ENCODE measurements at places on chromosomes 16 and 17.

DNA sequence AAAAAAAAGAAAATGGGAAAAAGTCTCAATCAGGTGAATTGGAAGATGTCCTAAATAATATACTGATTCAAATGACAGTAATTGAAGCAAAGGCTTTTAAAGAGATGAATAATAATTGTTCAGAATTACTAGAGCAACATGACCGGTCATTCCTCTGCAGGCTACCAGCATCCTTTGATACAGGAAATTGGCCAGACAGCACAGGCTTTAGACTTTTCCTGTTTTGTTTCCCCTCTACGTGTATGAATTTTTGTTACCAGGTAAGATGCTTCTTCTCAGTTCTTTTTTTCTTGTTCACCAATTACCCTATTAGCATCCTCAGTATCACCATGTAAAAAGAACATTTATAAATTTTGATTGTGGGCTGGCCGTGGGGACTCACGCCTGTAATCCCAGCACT lies 77.5 kb downstream of the RPGRIP1L start:
- DNase-seq = no peak

- no peak for DNase-seq
Observed at GRCh38 chr16:73058616-73059409, 10.9 kb upstream of the ZFHX3 start.

DNA sequence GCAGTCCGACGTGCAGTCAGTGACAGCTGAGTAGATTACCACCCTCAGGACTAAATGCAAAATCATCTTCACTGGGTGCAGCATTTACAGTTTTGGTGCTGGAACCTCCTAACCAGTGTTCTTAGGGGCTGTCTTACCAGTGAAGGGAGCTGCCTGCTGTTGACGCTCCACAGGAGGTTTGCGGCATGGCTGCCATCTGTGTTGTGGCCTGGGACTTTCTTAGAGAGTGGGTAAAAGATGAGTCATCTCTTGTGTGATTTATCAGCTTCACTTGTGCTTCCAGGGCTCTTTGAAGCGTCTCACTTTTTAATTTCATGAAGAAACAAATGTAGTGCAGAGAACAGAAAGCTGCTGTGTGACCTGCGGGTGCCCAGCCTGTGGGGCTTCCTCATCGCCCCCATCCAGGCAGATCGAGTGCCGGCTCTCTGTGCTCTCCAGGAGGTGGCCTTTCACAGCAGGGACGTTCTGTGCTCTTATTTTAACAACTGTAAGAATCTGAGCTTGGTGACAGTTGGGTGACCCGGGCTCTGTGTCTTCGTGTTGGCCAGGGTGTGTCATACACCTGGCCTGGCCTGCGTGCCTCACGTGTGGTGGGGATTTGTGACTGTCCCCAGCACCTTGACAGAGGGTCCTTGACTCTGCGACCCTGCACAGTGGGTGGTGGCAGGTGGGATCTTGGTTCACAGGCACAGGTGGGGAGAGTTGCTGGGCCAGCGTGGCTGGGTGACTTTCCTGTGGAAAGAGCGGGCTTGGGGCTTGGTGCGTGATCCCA lies 24.3 kb upstream of the ZNF750 start:
- peak; percentile 89 for DNase-seq

- DNase-seq = no peak
Observed at GRCh38 chr16:84223456-84223855, 16.4 kb downstream of the KCNG4 start.

DNA sequence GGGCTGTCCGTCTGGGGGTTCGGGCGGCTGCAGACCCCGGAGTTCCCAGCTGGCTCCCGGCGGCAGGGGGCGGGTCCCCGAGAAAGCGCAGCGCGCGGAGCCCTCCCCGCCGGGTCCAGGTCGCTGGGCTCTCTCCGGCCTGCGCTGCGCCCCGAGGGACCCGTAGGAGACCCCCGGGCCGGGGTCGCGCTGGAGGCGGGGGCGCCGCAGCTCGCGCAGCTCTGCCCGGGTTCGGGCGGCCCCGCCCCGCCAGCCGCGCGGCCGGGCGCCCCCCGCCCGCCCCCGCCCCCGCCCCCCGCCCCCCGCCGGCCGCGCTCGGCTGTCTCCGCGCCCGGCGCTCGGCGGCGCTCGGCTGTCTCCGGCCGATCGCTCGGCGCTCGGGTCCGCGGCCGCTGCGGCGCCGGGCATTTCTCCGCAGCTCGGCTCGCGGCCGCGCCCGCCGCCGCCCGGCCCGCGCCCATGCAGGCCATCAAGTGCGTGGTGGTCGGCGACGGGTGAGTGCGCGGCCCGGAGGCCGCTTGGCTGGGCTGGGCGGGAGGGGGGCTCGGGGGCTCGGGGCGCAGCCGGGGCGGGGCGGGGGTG lies at the start of gene RAC3:
RAC3 (plus strand) TSS at position 376 of the 582 bp plus-strand sequence; CDS start at position 460, 84 bp downstream.
- DNase-seq = no peak

DNA sequence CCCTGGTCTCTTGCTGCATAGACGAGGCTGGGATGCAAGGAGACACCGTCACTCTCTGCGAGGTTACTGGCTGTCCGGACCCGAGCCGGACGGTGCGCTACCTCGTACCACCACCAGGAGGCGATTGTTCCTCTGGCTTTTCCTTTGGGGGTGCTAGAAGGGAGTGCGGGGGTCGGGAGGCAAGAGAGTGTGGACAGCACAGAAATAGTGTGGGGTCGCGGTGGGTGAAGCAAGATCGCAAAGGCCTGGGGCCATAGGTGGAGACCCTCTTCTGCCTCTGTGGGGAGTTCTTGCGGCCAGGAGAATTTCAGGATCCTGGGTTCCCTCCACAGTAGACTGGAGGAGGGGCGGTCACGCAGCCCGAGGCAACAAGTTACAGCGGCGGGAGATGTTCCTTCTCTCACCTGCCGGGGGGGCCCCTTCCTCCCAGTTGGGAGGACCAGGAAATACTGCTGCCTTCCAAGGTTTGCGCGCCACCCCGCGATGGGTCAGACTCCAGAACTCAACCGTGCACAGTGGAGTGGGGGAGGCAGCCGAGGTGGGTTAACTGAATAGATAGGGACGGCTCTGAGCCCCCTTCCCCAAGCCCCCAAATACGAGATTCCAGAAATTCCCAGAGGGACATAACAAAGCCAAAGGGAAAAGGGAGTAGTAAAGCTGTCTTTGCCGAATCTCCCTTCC lies 6.9 kb downstream of the PHOSPHO1 start:
- peak; percentile 27 for DNase-seq

DNA sequence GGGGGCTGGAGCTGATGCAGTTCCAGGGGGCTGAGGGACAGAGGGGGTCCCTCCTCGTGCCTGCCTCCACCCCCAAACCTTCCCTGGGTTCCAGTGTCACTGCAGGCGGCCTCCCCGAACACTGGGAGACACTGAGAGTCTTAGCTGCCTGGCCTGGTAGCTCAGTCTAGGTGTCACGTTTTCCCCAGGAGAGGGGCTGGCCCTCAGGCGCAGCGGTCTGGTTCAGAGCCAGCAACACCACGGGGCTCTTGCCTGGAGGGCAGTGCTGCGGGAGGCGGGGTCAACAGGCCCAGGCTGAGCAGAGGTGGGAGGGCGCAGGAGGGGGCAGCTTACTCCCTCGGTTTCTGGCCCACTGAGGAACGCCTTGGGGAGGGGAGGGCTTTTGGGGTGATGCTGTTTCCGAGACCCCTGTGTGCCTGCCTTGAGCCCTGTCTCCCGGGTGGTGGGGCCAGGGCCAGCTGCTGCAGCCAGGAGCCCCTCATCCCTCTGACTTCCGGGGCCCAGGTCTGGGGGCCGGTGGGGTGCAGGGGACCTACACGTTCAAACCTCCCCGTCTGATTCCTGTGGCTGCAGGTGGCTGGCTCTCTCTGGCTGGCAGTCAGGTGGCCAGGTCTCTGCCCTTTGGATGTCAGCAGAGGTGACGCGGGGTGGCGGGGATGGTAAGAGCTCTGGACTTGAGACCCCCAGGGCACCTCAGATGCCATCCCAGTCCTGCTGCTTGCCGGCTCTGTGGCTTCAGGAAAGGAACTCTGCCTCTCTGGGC lies 89.3 kb upstream of the GSE1 start:
- no peak for DNase-seq

DNA sequence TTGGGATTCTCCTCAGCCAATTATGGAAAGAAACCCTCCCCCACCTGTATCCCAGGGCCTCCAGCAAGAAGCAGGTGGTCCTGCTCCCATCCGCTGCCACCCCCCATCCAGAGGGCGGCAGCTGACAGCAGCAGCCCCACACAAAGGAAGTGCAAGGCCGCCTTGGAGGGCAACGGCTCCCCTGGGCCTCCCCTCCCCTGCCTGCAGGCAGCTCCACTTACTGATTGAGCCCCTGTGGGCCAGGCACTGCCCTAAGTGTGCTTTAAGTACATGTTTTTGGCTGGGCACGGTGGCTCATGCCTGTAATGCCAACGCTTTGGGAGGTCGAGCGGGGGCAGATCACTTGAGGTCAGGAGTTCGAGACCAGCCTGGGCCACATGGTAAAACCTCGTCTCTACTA lies 257.6 kb downstream of the PARN start:
- DNase-seq = no peak
